Pericardium fibroblast (primary cell): ENCODE measurements at places on chromosomes 4 and X. TPM values are rescaled to one million over a fixed set of nuclear protein-coding genes. Genes with fewer than 3 reads are reported as not detected.

Gene PPP2R2C
- not detected in 2 replicates for total RNA-seq

Gene CLDN22
- not detected in 2 replicates for total RNA-seq

Gene SFRP2
- 1.4 and 11.3 TPM in 2 replicates for total RNA-seq

Gene IL3RA
- not detected in 2 replicates for total RNA-seq

Gene FAM184B
- 0.12 TPM in 1 of 2 replicates, not detected in the other for total RNA-seq

Gene GLRA2
- total RNA-seq, result not detected in 2 replicates

Gene MYOZ2
- 1.2 and 8.8 TPM in 2 replicates for total RNA-seq

Gene NAT8L
- total RNA-seq, result 0.23 and 0.26 TPM in 2 replicates
